Activated B cell treated with CpG ODN at 0.5 μM for 24 hours (primary cell): ENCODE measurements at places on chromosomes 7 and 10. TPM values are rescaled to one million over a fixed set of nuclear protein-coding genes. Genes with fewer than 3 reads are reported as not detected.

Gene TEX47
- total RNA-seq, result not detected in 2 replicates

Gene FAM200A
- 9.2 and 9.3 TPM in 2 replicates for total RNA-seq

Gene VSTM4
- total RNA-seq, result not detected in 2 replicates

Gene IFIT1B
- total RNA-seq, result not detected in 2 replicates

Gene JAZF1
- 49.5 and 54.8 TPM in 2 replicates for total RNA-seq

Gene POM121
- total RNA-seq, result 42.6 and 46.7 TPM in 2 replicates

Gene ANKRD22
- total RNA-seq, result not detected in 2 replicates

Gene PKD2L1
- not detected in 2 replicates for total RNA-seq

Gene EN2
- not detected in 2 replicates for total RNA-seq

Gene PIK3CG
- 62.0 and 63.6 TPM in 2 replicates for total RNA-seq

Gene ZSWIM8
- 67.5 and 93.0 TPM in 2 replicates for total RNA-seq

Gene ASCC1
- total RNA-seq, result 42.6 and 42.9 TPM in 2 replicates

Gene CACNA2D1
- total RNA-seq, result not detected in 2 replicates

Gene CCDC6
- total RNA-seq, result 27.9 and 32.2 TPM in 2 replicates

Gene CLDN3
- not detected in 2 replicates for total RNA-seq

Gene STRA8
- total RNA-seq, result not detected in 2 replicates

Gene C10orf67
- not detected in 2 replicates for total RNA-seq

Gene NRG3
- not detected in 2 replicates for total RNA-seq
